ENCODE measurements at places on chromosomes 7 and 10. TPM values are rescaled to one million over a fixed set of nuclear protein-coding genes. Genes with fewer than 3 reads are reported as not detected.

GRCh38 chr10:113133497-113134115 is 183.6 kb downstream of the TCF7L2 start:
- H3K27me3 ChIP-seq, result peaks cover 9% of the 10 kb centered on the region
- no peak overlapping the region for H3K4me3 ChIP-seq
- no peak for DNase-seq
- H3K36me3 ChIP-seq, result no peaks in the 10 kb centered on the region

DNA sequence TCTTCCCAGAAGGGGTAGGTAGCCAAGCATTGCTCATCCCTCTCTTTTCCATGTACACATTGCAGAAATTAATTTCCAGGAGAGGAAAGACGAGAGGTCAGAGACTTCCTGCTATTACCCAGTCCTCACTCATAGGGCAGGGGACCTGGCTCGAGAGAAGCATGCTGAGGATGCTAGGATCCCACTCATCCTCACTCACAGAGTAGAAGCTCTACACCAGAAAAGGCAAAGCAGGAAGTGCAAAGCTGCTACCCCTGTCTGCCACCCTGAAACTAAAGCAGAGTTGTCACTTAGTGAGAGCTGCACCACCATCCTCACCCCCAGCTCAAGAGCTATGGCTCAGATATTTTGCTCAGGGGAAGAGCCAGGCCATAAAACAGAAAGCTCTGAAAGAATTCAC is 9.9 kb downstream of the OR9A2 start:
- no peak overlapping the region for H3K27ac ChIP-seq
- no peak for DNase-seq
- H3K27me3 ChIP-seq, result peaks cover 12% of the 10 kb centered on the region
- no peaks in the 10 kb centered on the region for H3K36me3 ChIP-seq
- no peaks in the 10 kb centered on the region for H3K4me1 ChIP-seq
- H3K4me3 ChIP-seq, result no peak overlapping the region

GRCh38 chr7:16526742-16527540 is at the start of gene LRRC72:
Gene LRRC72, plus strand, starts transcription at chr7:16526825. Its CDS starts 128 bp downstream, at chr7:16526953.
- no peak for DNase-seq
- H3K4me1 ChIP-seq, result no peaks in the 10 kb centered on the region

- no peaks in the 10 kb centered on the region for H3K36me3 ChIP-seq
- no peaks in the 10 kb centered on the region for H3K27me3 ChIP-seq
- H3K27ac ChIP-seq, result no peak overlapping the region
- H3K4me1 ChIP-seq, result no peaks in the 10 kb centered on the region
Observed at GRCh38 chr7:1555046-1555812, 776 bp downstream of the TMEM184A start.

GRCh38 chr7:66549466-66549865 is 79.2 kb upstream of the KCTD7 start:
- peaks cover 10% of the 10 kb centered on the region for H3K36me3 ChIP-seq
- no peaks in the 10 kb centered on the region for H3K4me1 ChIP-seq
- no peak overlapping the region for H3K4me3 ChIP-seq
- DNase-seq, result no peak
- H3K27ac ChIP-seq, result no peak overlapping the region

DNA sequence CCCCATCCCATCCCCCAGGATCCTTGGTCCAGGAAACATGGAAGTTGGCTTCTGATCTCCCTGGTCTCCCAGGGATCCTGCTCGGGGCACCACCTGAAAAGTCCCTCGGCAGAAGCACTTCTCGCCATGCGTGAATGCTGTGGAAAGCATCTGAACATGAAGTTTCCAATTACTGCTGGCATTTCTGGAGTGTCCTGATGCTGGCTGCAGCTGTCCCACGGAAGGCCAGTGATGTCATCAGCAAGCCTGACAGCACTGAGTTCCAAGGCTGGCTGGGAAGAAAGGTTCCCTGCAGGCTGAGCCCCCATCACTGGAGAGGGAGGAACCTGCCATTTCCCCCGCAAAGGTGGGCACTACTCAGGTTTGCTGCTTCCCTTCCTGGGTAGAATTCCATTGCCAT is 71.4 kb downstream of the KCNMA1 start:
- no peaks in the 10 kb centered on the region for H3K36me3 ChIP-seq
- DNase-seq, result no peak
- no peaks in the 10 kb centered on the region for H3K4me1 ChIP-seq
- H3K4me3 ChIP-seq, result no peak overlapping the region
- no peak overlapping the region for H3K27ac ChIP-seq

The ORAI2 gene
- total RNA-seq, result 59.9 TPM

The CTAGE8 gene
- total RNA-seq, result 1.3 TPM

DNA sequence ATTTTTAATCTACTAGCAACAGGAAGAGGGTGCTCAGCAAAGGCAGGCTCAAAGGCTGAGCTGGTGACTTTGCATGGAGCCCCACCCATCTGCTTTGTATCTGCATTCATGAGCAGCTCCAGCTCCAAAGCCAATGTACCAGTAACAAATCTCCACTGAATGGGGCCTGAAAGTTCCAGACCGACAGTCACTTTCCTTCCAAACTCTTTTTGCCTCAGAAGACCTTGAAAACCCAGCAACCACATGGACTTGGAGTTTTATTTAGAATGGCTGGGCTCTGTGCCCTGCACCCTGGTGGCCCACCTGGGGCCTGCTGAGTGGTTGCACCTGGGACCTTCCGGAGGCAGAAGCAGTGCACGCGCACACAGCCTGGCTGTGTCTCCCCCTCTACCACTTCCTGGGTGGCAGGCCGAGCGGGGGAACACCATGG is 195.0 kb upstream of the PLXNA4 start:
- peaks cover 2% of the 10 kb centered on the region for H3K36me3 ChIP-seq
- H3K27ac ChIP-seq, result no peak overlapping the region
- DNase-seq, result no peak
- no peak overlapping the region for H3K4me3 ChIP-seq

The AZGP1 gene
- total RNA-seq, result not detected

The SCART1 gene
- total RNA-seq, result 1.5 TPM

The TMEM72 gene
- total RNA-seq, result not detected

The PARD3 gene
- 1.7 TPM for total RNA-seq

GRCh38 chr7:30971840-30972563 is 8.2 kb downstream of the GHRHR start:
- H3K36me3 ChIP-seq, result no peaks in the 10 kb centered on the region
- H3K27ac ChIP-seq, result no peak overlapping the region
- no peak overlapping the region for H3K4me3 ChIP-seq
- H3K27me3 ChIP-seq, result peaks cover 10% of the 10 kb centered on the region
- no peak for DNase-seq

The EPDR1 gene
- not detected for total RNA-seq

The GIMAP6 gene
- 38.7 TPM for total RNA-seq

The TMEM270 gene
- total RNA-seq, result not detected
